ENCODE measurements at places on chromosomes 13 and 19.

- DNase-seq, result no peak
Observed at GRCh38 chr19:2274931-2275535, 6.9 kb downstream of the PEAK3 start.

GRCh38 chr13:39577838-39578491, 25.0 kb downstream of the LHFPL6 start:
- no peak for DNase-seq

- DNase-seq, result no peak
Observed at GRCh38 chr19:46573679-46574498, 27.2 kb upstream of the CALM3 start.

- no peak for DNase-seq
Observed at GRCh38 chr19:23795462-23795861, 36.8 kb upstream of the ZNF681 start.

GRCh38 chr13:103388839-103389238, 322.6 kb upstream of the SLC10A2 start:
- DNase-seq, result no peak

DNA sequence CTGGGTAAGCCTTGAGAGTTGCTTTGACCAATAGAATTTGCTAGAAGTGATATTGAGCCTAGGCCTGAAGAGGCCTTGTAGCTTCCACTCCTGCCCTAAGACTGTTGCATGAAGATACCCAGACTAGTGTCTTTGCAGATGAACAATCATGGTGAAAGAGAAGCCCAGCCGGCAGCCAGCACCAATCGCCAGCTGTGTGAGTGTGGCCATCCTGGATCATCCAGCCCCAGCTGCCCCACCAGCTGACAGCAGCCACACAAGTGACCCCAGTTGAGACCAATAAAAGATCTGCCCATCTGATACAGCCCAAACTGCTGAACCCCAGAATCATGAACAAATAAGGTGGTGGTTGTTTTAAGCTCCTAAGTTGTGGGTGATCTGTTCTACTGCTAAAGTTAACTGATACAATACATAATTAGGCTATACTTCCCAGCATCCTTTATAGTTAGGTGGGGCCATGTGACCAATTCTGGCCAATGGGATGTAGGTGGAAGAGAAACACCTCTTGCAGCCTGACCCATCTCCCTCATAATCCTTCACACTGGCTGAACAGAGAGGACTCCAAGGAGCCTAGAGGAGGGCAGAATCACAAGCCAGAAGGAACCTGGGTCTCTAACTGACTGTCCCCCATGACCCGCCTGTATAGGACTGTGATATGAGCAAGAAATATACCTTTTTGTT, 9.4 kb upstream of the ZNF428 start:
- no peak for DNase-seq

DNA sequence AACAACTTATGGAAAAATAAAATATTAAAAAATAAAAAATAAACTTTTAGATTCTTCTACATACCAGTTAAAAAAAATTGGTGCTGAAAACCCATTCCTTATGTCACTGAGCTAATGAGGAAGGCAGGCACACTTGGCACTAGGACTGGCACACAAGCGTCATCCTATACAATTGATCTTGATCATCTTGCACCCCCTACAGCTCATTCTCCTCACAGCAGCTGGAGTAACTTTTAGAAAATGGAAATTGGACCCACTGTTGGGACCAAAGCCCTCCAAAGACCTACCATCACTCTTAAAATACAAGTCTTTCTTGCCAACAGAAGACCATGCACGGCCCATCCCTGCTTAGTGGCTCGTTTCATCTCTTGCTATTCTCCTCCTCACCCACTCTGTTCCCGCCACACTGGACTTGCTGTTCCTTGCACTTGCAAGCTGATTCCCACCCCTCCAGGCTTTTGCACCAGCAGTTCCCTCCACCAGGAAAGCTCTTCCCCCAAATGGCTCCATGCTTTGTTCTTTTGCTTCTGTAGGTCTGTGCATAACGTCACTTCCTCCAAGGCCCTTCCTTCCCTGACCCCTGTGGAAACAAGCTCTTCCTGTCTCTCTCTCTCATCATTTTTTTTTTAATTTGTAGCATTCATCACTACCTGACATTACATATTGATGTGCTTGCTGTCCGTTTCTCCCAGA, 11.6 kb downstream of the CTU1 start:
- no peak for DNase-seq

- peak; percentile 87 for DNase-seq
Observed at GRCh38 chr13:40102854-40103253, 447.4 kb downstream of the COG6 start.

DNA sequence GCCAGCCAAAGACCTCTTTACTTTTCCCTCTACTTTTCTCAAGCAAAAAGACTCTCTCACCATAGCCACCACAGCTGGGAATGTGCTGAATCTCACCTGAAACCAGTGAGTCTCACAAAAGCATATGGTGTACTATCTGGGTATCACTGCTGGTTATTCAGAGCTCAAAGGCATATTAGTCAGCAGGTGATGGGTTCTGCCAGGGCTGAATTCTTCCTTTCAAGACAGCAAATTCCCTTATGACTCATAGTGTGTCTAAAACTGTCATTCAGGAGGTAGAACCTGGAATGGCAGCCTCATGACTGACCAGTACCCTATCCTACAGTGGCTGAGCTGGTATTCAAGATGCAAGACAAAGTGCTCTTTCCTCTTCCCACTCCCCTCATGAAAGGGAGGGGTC, 2859.1 kb downstream of the PCDH9 start:
- no peak for DNase-seq

GRCh38 chr19:5215431-5215830, 125.2 kb downstream of the PTPRS start:
- DNase-seq, result no peak

- DNase-seq, result no peak
Observed at GRCh38 chr19:1648459-1648849, 4.0 kb downstream of the TCF3 start.

- no peak for DNase-seq
Observed at GRCh38 chr19:10891405-10892086, 20.2 kb downstream of the CARM1 start.

- no peak for DNase-seq
Observed at GRCh38 chr19:3094601-3095440, 659 bp downstream of the GNA11 start.
